Spinal cord (tissue), 10 donors: ENCODE measurements at places on chromosomes 7 and 10.

DNA sequence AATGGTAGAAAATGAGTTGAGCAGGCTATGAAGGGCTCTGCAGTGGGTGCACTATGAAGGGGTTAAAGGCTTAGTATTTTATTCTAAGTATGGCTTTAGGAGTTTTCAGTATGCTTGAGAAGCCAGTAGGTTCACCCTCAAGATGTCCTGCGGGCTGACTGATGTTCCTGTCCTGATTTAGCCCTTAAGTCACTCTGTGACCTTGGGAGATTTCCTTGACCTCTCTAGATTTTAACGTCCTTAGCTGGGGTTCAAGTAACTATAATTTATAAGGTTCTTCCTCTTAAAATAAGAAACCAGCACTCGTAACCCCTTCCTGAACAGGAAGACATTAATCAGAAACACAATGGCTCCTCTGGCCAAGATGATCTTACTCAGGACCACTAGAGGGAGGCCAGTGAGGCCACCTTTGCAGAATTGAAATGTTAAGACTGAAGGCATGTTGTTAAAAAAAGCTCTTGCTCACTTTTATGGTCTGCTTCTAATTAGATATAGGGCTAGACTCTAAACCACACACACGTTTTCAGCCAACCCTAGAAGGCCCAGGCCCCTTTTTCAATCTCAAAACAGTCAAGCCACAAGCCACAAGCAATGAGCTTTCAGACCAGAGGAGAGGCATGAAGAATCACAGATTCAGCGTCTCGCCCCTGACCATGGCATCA is 41.9 kb downstream of the CDK1 start:
- no peak for DNase-seq

GRCh38 chr10:57362811-57363210 is 904.9 kb downstream of the IPMK start:
- DNase-seq: no peak

DNA sequence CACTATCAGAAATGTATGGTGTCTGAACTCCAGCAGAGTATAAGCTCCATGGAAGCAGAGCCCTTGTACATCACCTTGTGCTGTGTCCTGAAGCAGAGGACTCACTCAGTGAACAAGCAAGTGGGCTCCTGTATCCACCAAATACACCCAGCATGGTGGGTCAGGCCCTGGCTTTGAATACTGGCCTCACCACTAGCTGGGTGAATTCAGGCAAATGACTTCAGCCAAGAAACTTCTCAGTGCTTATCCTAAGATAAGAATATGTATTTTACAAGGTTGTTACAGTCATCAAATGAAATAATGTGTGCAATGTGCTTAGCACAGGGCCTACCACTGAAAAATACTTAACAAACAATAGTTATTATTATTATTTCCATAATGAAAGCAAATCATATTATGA is 62.6 kb downstream of the CALD1 start:
- DNase-seq: no peak

DNA sequence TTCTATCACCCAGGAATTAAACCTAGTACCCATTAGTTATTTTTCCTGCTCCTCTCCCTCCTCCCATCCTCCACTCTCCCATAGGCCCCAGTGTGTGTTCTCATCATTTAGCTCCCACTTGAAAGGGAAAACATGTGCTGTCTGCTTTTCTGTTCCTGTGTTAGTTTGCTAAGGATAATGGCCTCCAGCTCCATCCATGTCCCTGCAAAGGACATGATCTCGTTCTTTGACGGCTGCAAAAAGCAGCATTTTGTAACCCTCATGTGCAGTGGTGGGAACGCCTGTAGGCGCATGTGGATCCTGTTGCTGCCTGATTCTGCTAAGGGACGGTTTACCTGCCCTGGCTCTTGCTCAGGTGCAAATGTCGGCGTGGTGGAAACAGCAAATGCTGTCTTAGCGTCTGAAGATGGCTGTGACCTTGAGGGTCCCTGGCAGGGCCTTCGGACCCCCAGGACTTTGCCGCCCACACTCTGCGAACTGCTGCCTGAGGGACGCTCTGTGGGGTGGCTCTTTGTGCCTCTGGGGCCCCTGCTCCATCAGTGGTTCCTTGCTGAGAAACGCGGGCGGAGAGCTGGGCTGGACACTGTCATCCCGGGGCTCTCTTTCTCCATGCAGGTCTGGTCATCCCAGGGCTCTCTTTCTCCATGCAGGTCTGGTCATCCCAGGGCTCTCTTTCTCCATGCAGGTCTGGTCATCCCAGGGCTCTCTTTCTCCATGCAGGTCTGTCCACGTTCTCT is 5.6 kb upstream of the MTG1 start:
- no peak for DNase-seq

GRCh38 chr7:42621543-42622219 is 290.2 kb downstream of the C7orf25 start:
- DNase-seq: no peak

DNA sequence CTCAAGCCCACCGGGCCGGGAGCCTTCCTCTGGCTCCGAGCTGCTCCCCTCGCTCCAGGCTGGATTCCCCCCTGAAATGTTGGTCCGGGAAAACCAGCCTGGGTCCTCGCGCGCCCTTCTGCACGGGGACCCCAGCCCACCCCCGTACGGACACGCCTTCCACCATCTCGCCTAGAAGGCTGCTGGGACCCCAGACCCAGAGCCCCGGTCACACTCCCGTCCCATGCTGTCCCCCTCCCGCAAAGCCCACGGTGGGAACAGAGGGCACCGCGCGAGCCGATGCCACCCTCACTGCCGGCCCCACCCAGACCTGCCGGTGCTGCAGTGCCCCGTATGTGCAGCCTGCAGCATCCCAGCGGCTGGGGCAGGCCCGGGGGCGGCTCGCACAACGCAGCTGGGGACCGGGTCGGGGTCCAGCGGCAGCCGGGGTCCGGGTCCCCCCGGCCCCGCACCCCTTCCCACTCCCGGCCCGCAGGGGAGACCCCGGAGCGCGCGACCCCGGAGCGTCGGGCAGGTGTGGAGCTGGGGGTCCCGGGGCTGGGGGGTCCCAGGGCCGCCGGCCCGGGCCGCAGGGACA is 871 bp downstream of the SPOCK2 start:
- no peak for DNase-seq

- no peak for DNase-seq
Observed at GRCh38 chr7:87330316-87330715, 15.1 kb upstream of the CROT start.

- DNase-seq: no peak
Observed at GRCh38 chr10:18497806-18498369, 153.5 kb downstream of the NSUN6 start.

DNA sequence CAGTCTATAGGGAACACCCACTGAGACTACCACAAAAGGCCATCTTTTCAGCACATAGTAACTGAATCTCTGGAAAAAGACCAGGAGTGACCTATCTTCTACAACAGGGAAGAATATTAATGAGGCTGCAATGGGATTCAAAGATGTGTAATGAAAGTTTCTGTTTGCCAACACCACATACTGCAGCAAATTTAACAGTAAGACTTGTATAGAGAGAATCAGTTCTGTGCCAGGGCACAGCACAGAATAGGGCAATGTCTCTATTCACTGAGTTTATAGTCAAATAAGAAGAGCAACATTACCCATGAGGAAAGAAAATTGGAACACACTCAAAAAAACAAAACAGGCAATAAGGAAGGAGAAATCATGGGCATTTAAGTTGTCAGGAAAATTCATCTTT is 91.4 kb upstream of the PTN start:
- peak; percentile 68 for DNase-seq

DNA sequence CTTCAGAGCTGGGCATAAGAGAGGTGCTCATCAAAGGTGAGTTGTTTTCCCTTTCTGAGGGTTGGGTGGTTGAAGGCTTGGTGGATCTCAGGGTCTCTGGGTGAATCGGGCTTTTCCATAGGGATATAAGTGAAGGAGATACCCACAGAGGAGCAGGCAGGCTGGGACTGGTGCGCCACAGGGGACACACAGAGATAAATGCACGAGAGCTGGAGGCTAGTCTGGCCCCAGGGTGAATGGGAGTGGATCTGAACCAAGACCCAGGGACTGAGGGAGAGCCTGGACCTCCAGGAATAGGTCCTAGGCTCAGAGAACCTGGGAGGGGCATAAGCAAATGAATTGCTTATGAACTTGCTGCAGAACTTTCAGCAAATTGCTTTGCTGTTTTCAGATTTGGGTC is 61.5 kb downstream of the LRRC18 start:
- DNase-seq: no peak

GRCh38 chr10:113168584-113168983 is 218.5 kb downstream of the TCF7L2 start:
- DNase-seq: no peak

- no peak for DNase-seq
Observed at GRCh38 chr10:124388476-124388822, 30.3 kb downstream of the OAT start.

GRCh38 chr7:75967487-75967997 is 26.9 kb downstream of the TMEM120A start:
- peak; percentile 76 for DNase-seq

- no peak for DNase-seq
Observed at GRCh38 chr7:20721086-20721810, 65.4 kb downstream of the SP8 start.

GRCh38 chr10:30433306-30433729 is 666 bp upstream of the MAP3K8 start:
- DNase-seq: no peak

DNA sequence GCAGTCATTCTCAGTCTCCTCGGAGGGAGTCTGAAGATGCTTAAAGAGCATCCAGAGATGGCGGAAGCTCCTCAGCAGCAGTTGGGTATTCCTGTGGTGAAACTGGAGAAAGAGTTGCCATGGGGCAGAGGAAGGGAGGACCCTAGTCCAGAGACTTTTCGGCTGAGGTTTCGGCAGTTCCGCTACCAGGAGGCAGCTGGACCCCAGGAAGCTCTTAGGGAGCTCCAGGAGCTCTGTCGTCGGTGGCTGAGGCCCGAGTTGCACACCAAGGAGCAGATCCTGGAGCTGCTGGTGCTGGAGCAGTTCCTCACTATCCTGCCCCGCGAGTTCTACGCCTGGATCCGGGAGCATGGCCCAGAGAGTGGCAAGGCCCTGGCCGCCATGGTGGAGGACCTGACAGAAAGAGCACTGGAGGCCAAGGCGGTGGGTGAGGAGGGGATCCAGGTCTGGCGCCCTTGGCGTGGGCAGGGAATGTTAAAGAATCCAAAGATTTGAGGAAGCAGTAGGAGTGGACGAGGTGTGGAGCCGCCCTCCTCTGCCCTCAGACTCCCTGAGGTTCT is 2.9 kb downstream of the ZSCAN25 start:
- no peak for DNase-seq

DNA sequence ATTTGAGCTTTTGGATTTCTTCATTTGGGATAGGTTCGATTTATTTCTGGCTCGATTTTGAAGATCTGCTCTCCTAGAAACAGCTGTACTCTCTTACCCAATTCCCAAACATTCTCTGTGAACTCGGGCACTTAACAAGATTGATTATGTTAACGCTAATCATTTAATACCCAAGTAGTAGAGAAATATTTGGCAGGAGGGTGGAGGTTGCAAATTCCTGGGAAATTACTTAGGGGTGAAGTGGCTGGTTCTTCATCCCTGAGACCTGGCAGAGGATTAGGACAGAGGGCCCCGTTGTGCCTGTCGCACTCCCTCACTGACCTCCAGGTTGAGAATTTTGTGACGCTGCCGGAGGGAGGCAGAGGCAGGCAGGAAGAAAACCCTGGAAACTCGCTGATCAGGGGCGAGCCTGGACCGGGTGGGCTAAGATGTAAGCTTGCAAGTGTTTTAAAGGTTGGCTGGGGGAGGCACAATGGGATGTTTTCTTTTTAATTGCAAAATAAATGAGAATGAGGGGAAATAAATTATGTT is 182.6 kb downstream of the TCF7L2 start:
- no peak for DNase-seq

GRCh38 chr7:79912213-79912633 is 222.4 kb upstream of the GNAI1 start:
- DNase-seq: no peak

DNA sequence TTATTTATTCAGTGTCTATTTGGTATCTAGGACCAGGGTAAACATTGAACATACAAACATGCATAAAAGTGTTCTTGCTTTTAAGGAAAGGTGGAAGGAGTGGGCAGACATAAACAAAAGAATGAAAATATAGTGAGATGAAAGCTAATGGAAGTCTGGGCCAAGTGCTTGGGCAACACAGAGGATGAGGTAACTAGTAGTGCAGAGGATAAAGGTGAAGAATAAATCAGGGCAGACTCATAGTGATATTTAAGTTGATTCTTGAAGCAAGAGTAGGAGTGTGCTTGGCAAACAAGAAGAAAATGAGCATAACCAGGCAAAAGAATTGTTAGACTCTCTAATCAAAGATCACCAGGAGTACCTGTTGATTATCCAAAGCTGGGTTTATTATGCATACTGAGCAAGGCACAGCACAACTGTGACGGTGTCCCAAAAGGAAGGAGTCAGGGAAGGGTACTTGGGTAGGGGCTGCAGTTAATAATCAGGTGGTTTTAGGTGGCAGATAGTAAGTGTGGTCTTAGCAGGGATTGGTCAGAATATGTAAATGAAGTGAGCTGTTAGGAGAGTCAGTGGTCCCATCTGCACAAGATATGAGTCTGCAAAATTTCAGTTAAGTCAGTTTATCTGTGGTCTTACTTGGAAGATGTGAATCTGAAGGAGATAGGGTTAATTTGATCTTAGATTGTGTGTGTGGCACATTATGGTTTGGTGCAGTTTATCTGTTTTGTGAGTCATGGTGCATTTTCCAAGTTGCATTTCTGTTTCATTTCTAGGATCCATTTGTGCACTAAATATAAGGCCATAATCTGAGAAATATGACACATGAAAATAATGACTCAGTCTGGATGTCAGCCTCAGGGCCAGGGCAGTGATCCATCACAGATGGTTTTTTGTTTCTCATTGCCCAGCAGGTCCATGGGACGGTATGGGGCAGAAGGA is 30.6 kb upstream of the TAX1BP1 start:
- DNase-seq: no peak

DNA sequence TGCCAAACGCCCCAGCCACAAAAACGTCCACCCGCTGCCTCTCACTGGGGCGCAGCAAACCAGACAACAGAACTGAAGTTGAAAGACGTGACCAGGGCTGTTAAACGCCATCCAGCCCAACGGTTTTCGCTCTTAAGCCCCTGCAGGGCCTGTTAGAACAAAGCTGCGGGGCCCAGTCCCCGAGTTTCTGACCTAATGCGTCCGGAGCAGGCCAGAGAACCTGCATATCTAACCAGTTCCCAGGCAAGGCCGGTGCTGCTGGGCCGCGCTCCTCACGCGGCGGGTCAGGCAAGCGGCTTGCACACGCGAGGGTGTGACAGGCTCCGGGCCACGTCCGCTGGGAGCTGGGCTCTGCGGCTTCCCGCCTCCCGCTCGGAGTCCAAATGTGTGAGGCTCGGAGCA is 87.0 kb downstream of the PTPRN2 start:
- no peak for DNase-seq

GRCh38 chr10:103555325-103555649 is 61.8 kb downstream of the NEURL1 start:
- no peak for DNase-seq

DNA sequence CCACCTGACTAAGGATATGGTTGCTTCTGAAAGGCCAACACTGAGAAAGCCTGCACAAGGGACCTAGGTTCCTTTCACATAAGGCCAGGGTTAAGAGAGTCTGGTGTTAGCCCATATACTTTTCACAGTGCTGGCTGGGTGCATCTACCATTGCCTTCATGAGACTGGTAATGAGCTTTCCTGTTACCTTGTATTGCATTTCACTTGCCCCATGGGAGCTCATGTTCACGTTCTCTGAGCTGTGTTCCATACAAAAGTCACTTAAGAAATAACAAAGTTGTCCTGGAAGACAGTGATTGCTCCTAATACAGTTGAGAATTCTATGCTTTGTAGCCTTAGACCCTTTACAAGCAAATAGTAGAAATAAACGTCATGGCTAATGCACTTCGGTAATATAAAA is 337.8 kb upstream of the TEX47 start:
- DNase-seq: no peak
